D721Med (cell line): ENCODE measurements at places on chromosomes 6 and 20.

GRCh38 chr20:47027456-47027855 is 132.8 kb downstream of the EYA2 start:
- DNase-seq: no peak

DNA sequence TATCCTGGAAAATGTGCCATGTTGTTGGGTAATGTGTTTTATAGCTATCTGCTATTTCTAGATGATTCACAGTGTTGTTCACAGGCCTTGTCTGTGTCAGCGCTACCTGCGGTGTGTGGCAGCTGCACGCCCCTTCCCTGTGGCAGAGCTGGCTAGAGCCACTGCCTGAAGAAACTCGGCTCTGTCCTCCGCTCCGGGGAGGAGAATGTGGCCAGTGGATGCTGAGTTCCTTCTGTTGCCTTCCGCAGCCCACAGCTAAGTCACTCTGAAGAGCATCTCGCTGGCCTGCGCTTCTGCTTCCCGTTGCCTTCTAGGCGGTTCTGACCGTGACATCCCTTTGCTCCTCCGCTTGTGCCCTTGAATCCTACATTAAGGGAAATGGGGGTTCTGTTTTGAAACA is 135.1 kb downstream of the PLG start:
- no peak for DNase-seq

GRCh38 chr6:131765804-131766135 is 42.0 kb upstream of the ENPP1 start:
- DNase-seq: no peak

- no peak for DNase-seq
These were observed 245.2 kb downstream of the ADGRB3 start for GRCh38 chr6:68880050-68880813.

DNA sequence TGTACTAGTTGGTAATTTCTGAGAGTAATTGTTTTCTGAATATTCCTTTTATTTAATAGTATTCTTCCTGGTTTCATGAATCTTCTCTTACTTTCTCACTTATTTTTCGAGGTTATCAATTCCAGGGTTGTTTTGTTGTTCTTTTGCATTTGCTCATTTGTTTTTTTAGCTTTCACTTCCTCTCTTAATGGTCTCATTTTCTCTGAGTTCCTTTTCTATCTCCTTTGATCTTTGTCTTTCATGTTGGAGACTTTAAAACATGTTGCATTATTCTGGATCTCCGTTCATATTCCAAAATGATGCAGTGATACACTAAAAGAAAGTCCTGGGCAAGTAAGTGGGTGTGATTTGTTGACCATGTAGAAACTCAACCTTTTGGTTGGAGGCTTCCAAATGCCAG is 345.3 kb upstream of the SLC35B3 start:
- no peak for DNase-seq

- no peak for DNase-seq
These were observed 208.4 kb downstream of the MYLK4 start for GRCh38 chr6:2542101-2542857.

- no peak for DNase-seq
These were observed 9.3 kb upstream of the POM121L2 start for GRCh38 chr6:27321370-27321769.

- DNase-seq: no peak
These were observed 4.3 kb downstream of the LZTS3 start for GRCh38 chr20:3168829-3169590.

GRCh38 chr20:25508083-25508770 is 77.1 kb downstream of the NINL start:
- no peak for DNase-seq

DNA sequence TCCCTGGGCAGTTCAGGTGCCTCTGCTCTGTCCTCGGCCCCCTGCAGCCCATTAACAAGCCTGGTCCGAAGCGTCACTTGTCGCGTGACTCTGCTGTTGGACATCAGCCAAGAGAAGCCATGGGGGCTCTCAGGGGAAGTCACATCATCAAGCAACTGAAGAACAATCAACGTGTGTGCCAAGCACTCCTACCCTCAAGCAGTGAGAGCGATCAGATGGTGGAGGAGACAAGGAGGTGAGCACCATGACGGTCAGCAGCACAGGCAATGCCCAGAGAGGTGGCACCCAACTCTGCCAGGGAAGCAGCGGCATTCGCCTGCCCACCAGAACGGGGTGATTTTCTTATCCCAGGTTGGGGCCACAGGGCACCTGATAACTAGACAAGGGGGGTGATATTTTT is 132.7 kb downstream of the AGPAT4 start:
- no peak for DNase-seq

DNA sequence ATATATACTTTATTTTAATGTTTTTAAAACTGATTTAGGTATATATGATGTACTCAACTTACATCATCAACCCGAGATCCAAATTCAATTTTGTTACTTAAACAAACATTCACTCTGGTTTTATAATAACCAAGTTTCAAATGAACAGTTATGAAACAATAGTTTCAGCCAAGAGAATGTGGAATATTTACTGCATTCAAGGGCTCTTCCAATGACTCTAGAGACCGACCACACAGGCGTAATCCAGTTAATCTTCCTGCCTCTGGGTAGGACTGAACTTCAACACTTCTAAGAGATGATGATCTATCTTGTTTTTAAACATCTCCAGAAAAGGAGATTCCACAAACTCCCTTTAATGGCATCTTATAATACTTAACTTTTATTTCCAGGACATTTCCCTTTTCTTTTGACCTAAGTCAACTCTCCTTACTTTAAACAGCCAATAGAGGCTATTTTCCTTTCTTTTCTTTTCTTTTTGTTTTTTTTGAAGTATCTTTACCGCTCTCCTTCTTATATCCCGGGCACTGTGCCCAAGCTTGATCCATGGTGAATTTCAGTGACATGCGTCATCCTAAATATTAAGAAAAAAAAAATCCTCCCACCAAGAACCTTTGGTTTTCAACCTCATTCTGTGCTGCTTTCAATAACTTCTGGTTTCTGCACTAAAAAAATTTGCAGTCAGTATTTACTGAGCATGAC is 110.1 kb downstream of the KIF13A start:
- no peak for DNase-seq

- no peak for DNase-seq
These were observed 88.4 kb downstream of the MAFB start for GRCh38 chr20:40600441-40601219.

DNA sequence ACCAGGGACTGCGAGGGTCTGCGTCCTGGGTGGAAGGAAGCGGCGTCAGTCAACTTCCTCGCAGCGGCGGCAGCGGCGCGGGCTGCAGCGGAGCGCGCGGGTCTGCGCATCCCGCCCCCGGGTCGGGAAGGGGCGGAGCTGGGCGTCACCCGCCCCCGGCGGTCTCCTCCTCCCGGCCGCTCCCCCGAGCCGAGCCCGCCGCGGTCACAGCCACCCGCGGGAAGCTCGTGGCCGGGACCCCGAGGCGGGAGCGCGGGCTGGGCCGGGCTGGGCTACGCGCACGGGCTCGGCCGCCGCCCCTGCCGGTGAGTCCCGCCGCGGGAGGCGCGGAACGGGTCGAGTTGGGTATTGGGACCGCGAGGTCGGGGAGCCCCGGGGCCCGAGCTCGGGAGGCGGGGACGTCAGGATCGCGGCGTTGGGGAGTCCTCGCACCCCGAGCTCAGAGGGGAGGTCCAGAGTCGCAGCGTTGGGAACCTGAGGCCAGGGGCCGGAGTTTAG is at the start of gene PAQR8:
TSS of gene PAQR8 (plus strand) at position 207 of the 498 bp plus-strand sequence. CDS start 41,063 bp downstream, outside the sequence.
- peak; percentile 84 for DNase-seq

- DNase-seq: no peak
These were observed 54.8 kb downstream of the ADGRB3 start for GRCh38 chr6:68689910-68690309.

- no peak for DNase-seq
These were observed 12.7 kb downstream of the CGA start for GRCh38 chr6:87082160-87082721.
